MCF 10A (cell line): ENCODE measurements at places on chromosomes 1 and 21. TPM values are rescaled to one million over a fixed set of nuclear protein-coding genes. Genes with fewer than 3 reads are reported as not detected.

PCSK9 gene
- not detected in 2 replicates for total RNA-seq

NPHS2 gene
- total RNA-seq: not detected in 2 replicates

DNA sequence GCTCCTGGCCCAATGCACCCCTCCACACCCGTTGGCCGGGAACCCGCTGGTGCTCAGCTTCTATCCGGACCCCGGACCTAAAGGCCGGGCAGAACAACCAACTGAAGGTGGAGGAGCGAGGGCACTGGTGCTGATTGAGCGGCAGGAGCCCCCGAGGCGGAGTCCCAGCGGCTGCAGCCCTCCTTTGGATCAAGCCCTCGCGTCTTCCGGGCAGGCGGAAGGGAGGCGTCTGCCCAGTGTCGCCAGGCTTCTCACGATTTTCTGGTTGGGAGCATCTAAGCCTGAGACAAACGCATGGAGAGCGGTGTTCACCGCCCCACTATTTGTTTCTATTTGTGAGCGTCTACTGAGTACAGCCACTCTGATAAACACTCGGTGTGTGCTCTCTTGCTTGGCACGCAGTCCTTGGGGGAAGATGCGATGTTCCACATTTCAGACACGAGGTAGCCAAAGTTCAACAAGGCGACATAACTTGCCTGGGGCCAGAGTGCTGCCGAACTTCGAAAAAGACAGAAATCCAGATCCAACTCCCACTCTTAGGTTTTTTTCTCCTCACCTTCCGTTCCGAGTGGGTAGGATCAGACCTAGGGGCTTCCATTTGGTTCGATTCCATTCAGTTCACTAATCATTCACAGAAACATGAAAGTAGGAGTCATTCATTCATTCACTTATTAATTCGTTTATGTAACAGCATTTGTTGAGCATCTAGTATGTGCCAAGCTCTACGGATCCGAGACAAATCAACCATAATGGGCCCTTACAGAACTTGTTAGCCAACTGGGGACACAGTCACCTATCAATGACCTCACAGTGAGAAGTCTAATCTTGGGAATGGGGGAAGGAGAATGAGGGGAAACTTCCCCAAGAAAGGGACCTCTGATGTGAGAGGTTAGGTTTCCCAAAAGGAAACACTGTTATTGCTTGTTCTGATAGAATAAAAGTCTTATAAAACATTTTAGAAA, 4.9 kb upstream of the DMRTA2 start:
- no peak for DNase-seq

DNA sequence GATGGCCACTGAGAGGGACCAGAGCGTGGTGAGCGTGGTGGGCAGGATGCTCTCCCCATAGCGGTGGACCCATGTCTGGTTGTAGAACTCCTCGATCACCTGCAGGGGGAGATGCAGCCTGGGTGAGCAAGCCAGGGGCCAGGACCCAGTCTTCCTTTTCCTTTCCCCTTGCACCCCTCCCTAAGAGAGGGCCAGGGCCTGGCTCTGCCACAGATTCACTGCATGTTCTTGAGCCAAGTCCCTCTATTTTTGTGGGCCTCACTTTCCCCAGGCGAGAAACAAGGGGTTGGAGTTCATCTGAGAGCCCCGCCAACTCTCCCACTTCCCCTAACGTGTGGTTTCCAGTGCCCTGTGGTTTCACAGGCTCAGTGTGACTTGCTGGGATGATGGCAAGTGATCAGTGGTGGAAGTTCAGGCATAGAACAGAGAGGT, 27.5 kb downstream of the SLC2A1 start:
- peak; percentile 62 for DNase-seq

- DNase-seq: peak; percentile 91
Measured at GRCh38 chr1:91846007-91846638, 39.8 kb downstream of the TGFBR3 start.

- no peak for DNase-seq
Measured at GRCh38 chr1:183873642-183874041, 68.7 kb downstream of the RGL1 start.

DNA sequence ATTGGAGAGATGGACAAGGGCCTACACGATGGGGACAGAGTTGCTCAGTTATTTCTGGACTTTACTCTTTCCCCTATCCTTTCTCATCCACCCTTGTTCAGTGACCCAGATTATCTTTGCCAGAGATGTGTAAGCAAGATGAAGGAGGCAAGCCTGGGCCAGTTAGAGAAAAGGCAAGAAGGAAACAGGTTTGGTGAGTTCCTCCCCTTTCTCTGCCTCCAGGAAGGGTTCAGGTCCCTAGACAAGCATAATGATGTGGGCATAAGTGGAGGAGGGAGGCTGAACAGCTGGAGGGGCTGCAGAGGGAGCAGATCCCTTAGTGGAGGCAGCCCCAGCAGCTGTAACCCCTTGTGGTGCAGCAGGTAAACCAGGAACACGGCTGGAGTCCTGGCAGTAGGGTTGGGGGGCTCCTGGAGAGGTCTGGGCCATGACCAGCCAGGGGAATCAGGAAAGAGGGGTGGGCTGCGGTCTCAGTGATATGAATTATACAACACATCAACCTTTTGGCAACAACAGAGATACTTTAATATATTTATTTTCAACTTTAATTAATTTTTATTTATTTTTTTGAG, 9.2 kb upstream of the CDC42 start:
- no peak for DNase-seq

DNA sequence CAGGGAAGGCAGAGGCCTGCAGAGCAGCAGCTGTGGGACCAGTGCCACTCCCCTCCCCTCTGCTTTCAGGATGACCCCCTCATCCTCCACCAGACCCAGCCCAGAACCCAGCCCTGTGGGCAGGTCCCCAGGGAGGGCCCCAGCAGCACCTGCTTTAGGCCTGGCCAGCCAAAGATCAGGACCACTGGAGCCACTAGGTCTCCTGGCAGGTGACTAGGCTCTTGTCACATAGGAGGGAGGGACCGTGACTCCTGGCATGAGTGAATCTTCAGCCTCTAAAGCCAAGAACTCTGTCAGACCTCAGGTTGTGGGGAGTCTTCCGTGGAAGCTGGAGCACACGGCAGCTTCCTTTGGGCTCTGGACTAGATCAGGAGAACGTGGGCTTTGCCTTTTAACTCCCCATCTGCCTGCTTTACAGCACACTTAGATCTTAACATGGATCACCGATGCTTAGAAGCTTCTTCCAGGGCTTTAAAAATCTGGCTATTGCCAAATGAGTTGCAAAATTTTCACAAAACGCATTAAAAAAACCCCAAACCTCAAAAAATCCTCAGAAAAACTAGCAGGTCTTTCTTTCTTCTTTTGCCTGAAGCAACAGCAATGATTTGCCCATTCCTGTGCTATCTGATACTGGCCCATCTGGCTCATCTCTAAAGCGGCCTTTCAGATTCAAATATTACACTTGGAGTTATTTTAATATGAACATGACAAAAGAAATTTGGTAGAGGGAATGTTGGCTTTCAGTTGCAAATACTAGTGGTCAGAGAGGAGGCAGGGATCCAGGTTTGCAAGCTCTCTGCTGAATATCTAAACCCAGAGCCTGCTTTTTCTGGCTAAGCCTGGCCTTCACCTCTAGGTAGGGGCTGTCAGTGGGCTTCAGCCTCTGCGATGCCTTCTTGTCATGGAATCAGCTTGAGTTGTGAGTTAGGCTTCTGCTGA, 235.2 kb downstream of the SDCCAG8 start:
- DNase-seq: no peak
